HTR-8/SVneo (cell line): ENCODE measurements at places on chromosomes 6 and 20.

DNA sequence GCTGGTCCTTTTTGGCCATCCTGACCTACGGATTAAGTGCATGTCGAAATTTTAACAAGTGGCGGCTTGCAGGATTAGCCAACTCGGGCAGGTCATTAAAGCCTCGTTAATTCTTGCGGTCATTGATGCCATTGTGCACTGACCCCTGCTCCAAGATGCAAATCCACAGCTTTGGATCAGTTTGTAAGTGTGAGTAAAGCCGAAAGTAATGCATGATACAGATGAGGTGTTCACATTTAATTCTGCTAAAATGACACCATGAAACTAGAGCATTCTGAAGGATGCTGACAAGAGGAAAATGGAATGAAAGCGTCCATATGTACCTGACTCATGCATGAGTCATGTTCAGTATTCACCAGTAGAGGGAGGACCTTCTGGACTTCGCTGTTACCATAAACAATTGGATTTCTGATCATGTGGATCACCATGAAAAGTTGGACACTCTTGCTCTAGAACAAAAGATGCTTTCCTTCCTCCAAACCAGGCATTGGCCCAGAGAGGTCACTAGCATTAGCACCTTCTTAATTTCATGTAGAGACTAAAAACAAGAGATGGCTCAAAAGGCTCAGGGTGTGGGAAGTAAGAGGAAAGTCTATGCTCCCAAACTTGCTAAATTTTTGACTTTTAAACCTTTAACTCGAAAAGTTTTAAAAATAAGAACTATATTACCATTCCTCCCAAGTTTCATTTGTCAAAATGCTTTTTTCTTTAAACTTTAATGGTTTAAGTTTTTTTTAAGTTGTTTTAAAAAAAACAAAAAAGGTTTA lies 48.0 kb downstream of the MUC22 start:
- peak; percentile 87 for DNase-seq

DNA sequence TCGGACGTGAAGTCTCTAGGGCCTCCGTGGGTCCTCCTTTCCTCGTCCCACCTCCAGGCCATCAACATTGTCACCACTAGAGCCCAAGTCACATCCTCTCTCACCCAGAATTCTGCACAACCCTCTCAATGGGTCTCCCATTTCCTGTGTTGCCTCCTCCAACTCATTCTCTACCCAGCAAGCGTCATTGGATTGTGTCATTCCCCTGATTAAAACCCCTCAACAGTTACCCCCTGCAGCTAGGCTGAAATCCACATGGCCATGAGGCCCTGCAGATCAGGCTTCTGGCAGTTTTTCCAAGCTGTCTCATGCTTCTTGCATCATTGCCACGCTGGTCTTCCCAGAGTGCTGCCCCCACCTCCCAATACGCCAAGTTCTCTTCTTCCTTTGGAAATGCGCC lies 12.9 kb upstream of the FAM210B start:
- no peak for DNase-seq

- peak; percentile 23 for DNase-seq
These were observed 31.9 kb downstream of the FOXO3 start for GRCh38 chr6:108592371-108593337.

- peak; percentile 50 for DNase-seq
These were observed 156.8 kb downstream of the DNAH8 start for GRCh38 chr6:38871741-38872568.

GRCh38 chr6:47103931-47104330 lies 61.8 kb upstream of the ADGRF1 start:
- no peak for DNase-seq
